ENCODE measurements at places on chromosomes 2 and 18.

DNA sequence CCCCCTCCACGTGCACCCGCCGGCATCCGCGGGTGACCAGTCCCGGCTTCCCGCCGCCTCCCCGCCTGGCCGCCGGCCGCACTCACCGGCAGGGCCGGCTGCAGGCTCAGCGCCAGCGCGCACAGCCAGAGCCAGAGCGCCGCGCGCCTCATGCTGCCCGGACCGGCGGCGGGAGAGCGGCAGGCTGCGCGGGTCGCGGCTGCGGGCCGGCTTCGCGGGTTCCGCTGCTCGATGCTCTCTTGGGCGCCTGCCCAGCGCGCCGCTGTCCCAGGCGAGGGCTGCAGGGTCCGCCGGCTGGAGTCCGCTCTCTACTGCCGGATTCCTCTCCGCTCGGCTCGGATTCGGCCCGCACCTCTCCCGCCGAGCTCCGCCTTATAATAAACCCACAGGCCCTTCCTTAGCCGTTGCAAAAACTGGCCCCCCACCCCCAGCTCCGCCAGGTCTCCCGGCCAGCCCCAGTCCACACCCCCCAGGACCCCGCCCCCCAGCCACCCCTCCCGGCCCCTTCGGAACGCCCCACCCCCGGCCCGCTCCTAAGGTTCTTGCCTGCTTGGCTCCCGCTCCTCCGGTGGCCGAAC, at the start of gene SDC1:
TSS of gene SDC1 (minus strand) at position 415 of the 578 bp plus-strand sequence. CDS start at position 152, 263 bp downstream.
- DNase-seq = no peak

- DNase-seq = no peak
Observed at GRCh38 chr18:49230326-49230725, 230.1 kb downstream of the DYM start.

GRCh38 chr2:235549735-235550377, 56.0 kb downstream of the AGAP1 start:
- no peak for DNase-seq

DNA sequence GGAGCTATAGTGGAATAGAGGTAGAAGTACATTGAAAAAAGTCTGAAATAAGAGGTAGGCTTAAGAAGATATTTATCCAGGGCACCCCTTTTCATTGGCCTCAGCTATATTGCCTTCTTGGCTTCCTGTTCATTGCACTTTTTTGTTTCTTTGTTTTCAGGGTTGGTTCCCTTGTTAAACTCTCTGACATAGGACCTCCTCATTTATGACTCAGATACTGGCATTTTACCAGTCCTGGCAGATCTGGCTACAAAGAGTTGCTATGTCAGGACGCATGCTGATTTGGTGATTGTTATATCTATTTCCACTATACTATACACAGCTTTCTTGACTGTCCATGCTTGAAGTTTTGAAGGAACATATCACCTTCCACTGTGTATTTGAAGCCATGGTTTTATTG, 60.0 kb downstream of the GCA start:
- no peak for DNase-seq

GRCh38 chr2:62705859-62706720, 577 bp downstream of the EHBP1 start:
- DNase-seq = no peak

- no peak for DNase-seq
Observed at GRCh38 chr18:62438018-62438329, 84.9 kb upstream of the ZCCHC2 start.

DNA sequence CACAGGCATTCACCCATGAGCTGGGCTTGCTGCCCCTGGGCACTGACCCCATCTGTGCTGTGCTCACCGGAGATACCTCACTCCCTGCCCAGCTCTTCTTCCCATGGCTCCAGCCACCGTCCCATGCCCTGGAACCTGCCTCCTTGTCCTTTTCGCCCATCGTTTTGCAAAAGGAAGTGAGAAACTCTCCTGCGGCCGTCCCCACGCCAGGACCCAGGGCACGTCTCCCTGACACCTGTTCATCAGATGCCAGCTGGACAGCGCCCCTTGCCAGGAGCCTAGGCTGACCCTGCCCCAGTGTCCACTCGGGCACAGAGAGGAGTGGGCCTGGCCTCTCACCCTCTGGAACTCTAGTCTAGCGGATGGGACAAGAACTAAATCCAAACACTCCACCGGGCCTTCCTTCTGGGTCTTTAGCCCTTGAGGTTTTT, 238.6 kb downstream of the SEPTIN10 start:
- no peak for DNase-seq

- DNase-seq = no peak
Observed at GRCh38 chr2:161613161-161613560, 11.1 kb upstream of the SLC4A10 start.

Data from effector memory CD8-positive, alpha-beta T cell (primary cell).